Mesendoderm (in vitro differentiated cells): ENCODE measurements at places on chromosomes 1 and 21.

DNA sequence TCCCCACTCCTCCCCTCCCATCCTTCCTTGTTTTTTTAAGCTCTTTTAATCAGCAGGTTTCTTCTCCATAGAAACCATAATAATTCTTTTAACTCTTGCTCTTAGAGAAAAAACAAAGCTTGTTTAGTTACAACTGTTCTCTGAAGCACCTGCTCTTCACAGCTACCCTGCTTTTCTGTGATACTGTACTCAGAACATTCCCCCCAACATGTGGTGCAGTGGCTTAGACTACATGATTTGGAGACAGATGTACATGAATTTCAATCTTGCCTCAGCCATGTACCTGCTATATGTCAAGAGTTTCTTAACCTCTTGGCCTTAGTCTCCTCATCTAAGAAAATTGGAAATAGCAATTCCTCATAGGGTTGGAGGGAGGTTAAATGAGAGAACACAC lies 33.5 kb downstream of the LAMC2 start:
- DNase-seq = no peak

GRCh38 chr1:171160639-171161354 lies 24.3 kb upstream of the FMO2 start:
- peak; percentile 2 for DNase-seq

GRCh38 chr1:151265446-151266236 lies 11.1 kb downstream of the PSMD4 start:
- DNase-seq = no peak

DNA sequence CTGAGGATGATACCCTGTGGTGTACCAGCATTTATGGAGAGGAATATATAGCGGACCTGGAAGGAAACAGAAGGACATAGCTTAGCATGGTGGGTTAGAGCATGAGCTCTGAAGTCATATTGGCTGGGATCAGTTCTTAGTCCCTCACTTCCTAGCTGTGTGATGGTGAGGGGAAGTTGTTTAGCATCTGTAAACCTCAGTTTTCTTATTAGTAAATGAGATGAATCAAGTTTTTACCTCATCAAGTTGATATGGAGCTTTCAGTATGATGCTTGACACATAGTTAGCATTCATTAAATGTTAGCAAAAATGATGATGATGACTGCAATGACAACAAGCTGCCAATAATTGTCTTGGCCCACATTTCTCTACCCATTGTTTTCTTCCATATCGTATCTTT lies 84.8 kb downstream of the NEK7 start:
- DNase-seq = no peak

GRCh38 chr1:25485536-25486411 lies 55.1 kb downstream of the MACO1 start:
- DNase-seq = no peak

DNA sequence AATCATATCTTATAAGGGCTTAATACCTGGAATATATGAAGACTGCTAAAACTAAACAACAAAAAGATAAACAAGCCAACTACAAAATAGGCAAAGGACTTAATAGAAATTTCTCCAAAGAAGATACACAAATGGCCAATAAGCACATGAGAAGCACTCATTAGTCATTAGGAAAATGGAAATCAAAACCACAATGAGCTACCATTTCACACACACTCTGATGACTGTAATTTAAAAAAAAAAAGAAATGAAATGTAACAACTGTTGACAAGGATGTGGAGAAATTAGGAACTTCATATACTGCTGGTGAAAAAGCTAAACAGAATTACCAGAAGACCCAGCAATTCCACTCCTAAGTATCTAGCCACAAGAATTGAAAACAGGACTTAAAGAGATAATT lies 374.2 kb upstream of the ZP4 start:
- DNase-seq = no peak

- DNase-seq = no peak
Observed at GRCh38 chr1:57987523-57987922, 559.0 kb downstream of the OMA1 start.

DNA sequence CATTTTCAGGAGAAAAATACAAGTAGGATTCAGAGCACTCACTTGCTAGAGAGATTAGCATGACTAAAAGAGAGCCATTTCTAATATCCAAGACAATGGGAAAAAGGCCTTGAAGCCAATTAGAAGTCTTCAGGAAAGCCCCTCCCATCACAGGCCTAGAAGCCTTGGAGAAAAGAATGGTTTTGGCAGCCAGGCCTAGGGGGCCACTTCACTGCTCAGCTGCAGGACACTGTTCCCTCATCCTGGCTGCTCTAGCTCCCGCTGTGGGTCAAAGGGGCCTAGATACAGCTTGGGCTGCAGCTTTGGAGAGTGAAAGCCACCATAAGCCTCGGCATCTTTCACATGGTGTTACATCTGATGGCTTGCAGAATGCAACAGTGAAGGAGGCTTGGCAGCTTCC lies 62.8 kb downstream of the RGS4 start:
- no peak for DNase-seq

- DNase-seq = no peak
Observed at GRCh38 chr1:9084906-9085305, 15.5 kb upstream of the SLC2A5 start.

DNA sequence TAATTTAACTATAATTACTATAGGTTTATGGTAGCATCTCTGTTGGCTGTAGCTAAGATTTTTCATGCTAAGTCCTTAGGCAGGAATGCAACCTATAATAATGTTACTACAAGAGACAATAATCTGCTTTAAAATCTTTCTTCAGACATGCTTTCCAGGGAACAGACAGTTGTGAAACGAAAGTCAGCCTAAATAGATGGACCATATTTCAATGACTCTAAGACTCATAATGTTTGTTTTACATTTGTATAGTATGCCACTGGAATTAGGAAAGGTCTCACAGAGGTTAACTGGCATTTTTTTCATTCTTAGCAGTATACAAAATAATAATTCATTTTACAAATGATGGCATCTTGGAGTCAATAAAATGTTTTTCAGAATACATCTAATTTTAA lies 8.1 kb downstream of the RERE start:
- DNase-seq = no peak

DNA sequence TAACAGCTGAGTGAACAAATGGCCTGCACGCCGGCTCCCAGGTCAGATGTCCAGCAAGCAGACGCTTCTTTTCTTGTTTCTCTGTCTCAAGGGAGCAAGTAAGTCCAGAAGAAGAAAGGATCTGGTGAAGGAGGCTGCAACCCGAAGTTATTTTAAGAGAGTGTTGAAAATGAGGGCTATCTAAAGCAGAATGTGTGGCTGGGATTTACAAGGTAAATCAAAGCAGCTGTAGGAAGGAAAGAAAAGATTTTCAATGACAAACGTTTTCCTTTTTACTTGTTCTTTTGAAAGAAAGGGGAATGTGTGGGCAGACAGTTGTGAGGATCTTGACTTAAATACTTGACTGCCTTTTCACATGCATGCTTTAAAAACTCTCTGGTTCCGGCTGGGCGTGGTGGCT lies 311.5 kb downstream of the KIF26B start:
- DNase-seq = no peak

- DNase-seq = no peak
Observed at GRCh38 chr21:41966041-41966833, 12.4 kb upstream of the C2CD2 start.

GRCh38 chr1:172742599-172743500 lies 83.9 kb downstream of the FASLG start:
- DNase-seq = peak; percentile 34

DNA sequence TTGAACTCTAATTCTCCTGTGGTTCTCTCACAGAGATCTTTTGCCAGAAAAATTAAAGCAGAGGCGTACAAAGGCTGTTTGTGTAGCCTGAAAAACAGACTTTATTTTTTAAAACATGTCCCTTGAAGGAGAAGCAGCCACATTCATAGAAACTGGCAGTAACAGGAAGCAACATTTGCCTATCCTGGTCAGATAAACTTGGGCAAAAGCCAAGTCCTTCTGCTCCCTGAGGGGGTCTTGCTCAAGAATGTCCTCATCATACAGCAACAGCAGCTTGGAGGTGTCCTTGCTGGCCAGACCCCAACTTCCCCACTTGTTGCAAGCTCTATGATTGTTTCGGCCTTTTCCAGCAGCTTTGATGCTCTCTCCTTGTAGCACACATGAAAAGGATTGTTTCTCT lies 36.3 kb downstream of the MSTO1 start:
- no peak for DNase-seq

- DNase-seq = no peak
Observed at GRCh38 chr21:42566524-42567213, 53.0 kb downstream of the SLC37A1 start.

DNA sequence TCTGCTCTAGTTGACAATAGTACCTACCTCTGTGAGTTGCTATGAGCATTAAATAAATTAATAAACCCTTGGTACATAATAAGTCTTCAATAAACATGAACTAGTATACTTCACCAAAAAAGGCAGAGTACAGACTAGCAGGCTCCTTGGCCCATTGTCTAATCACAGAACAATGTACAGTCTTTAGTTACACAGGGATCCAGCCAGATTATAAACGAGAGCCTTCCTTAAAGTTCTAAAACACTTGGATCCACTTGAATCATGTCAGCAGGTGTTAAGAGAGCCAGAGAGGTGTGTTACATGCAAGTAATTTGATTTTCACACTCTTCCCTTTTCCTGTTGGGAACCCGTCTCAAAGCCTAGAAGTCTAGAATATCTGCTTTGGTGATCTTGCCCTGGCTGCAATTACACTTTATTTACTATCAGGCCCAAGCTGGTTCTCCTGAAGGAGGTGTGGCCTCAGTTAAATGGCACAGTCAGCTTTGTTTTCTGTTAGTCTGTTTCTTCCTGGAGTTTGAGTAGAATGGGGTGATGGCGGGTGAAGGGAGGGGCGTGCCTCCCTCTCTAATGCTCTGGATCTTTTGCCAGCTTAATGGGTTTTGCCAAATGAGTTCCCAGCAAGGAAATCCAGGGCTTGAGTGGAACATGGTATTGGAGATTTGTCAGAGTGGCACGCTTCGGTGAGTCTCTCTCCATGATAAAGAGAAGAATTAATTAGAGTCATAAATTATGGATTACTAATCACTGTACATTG lies 570.9 kb upstream of the CAMK1G start:
- DNase-seq = no peak

DNA sequence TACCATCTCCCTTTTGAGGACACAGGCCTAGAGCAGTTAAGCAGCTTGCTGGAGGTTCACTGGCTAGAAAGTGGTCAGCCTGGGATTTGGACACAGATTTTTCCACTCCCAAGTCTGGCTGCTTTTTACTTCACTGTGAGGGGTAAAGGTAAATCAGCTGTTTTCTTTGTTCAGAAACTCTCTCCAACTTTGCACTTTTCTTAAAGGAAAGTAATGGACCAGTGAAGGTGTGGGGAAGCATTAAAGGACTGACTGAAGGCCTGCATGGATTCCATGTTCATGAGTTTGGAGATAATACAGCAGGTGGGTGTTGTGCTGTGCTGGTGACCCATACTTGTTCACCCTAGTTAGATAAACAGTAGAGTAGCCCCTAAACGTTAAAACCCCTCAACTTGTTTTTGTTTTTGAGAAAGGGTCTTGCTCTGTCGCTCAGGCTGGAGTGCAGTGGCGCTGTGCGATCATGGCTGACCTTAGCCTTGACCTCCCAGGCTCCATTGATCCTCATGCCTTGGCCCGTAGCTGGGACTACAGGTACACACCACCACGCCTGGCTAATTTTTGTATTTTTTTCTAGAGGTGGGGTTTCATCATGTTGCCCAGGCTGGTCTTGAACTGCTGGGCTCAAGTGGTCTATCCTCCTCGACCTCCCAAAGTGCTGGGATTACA lies 4.2 kb downstream of the SOD1 start:
- DNase-seq = no peak

- DNase-seq = no peak
Observed at GRCh38 chr1:116386042-116386441, 13.0 kb downstream of the ATP1A1 start.

GRCh38 chr1:183891158-183891856 lies 86.4 kb downstream of the RGL1 start:
- no peak for DNase-seq

- no peak for DNase-seq
Observed at GRCh38 chr21:45996311-45997204, 15.0 kb downstream of the COL6A1 start.

DNA sequence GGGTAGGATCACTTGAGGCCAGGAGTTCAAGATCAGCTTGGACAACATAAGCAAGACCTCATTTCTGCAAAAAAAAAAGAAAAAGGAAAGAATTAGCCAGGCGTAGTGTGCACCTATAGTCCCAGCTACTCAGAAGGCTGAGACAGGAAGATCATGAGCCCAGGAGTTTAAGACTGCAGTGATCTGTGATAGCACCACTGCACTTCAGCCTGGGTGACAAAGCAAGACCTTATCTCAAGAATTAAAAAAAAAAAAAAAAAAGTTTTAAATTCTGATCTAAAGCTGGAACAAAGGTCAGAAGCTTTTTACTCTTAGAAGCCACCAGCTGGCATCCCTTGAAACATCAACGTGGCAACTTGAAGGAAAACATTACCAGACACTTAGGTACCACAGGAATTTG lies 45.3 kb downstream of the HENMT1 start:
- no peak for DNase-seq
